ENCODE measurements at places on chromosomes 12 and 14. TPM values are rescaled to one million over a fixed set of nuclear protein-coding genes. Genes with fewer than 3 reads are reported as not detected.

FITM1 gene
- not detected for total RNA-seq

TSHR gene
- not detected for total RNA-seq

LRRC10 gene
- not detected for total RNA-seq

FAM186B gene
- not detected for total RNA-seq

SERPINA6 gene
- not detected for total RNA-seq

KRT77 gene
- 2.5 TPM for total RNA-seq

GPD1 gene
- total RNA-seq: 65.3 TPM

GPRC5A gene
- 26.8 TPM for total RNA-seq

- H3K4me3 ChIP-seq: no peak overlapping the region
- no peak overlapping the region for H3K27ac ChIP-seq
- H3K4me1 ChIP-seq: no peaks in the 10 kb centered on the region
- H3K36me3 ChIP-seq: no peaks in the 10 kb centered on the region
- no peak for DNase-seq
These were observed 10.4 kb upstream of the DCD start for GRCh38 chr12:54658306-54659264.

- H3K4me3 ChIP-seq: no peak overlapping the region
- DNase-seq: no peak
- no peaks in the 10 kb centered on the region for H3K27me3 ChIP-seq
- H3K36me3 ChIP-seq: no peaks in the 10 kb centered on the region
- no peaks in the 10 kb centered on the region for H3K4me1 ChIP-seq
- H3K27ac ChIP-seq: no peak overlapping the region
These were observed 382.4 kb downstream of the APAF1 start for GRCh38 chr12:99027461-99027860.

DNA sequence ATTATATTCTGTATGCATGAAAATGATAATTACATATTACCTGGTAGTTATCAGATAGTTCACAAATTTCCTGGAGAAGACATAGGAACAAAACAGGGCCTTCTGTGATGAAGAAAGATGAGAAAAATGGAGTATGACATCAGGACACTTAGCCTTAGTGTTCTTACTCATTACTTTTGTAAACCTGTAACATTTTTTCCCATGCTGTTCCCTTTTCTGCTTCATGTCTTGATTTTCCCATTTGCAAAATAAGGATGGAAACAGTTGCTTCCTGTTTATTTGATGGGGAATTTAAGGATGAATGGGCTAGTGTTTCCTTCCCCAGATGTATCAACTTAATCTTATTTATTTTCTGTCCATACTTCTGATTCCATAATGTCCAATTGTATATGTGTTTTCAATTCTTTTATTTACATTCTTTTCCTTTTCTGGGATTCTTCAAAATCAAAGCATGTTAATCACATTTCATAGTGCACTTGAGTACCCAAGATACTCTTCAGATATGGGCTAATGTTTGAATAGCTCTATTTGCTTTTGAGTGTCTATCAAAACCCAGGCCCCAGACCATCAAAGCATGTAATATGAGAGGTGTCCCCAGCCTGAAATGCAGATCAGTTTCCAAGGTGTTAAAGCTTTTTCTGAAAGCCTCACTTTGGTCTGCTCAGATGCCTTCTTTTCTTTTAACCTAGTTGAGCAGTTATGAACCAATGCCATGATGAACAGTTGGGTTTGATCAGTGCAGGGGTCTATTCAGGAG, 260.5 kb downstream of the RAD51B start:
- H3K27ac ChIP-seq: no peak overlapping the region
- no peak overlapping the region for H3K4me3 ChIP-seq
- peaks cover 10% of the 10 kb centered on the region for H3K4me1 ChIP-seq
- H3K36me3 ChIP-seq: no peaks in the 10 kb centered on the region
- H3K27me3 ChIP-seq: no peaks in the 10 kb centered on the region
- DNase-seq: no peak

DNA sequence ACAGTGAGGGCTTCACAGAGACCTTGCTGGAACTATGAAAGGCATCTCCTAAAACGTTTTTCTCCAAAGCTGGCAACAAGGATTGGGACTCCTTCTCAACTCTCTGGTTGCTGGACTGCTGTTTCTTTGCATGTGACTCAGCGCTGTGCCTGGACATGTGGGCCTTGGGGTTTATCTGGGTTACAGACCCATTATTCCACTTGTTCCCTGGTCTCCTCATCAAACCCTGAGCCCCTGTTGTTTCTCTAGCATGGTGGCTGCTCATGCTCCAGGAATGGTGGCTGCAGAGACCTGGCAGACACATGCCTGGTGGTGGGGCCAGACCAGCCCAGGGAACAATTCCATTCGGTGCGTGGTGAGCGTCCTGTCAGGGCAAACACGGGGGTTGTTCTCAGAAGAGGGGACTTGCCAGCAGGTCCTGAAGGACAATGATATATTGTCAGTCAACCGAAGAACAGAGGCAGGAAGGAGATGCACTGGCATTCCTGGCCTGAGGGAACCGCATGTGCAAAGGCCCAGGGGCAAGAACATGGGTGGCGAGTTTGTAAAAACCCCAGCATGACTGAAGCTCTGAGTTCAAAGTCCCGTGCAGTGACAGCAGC, 320.1 kb upstream of the RTL1 start:
- H3K27me3 ChIP-seq: no peaks in the 10 kb centered on the region
- no peak overlapping the region for H3K4me3 ChIP-seq
- peaks cover 6% of the 10 kb centered on the region for H3K4me1 ChIP-seq
- peak; percentile 72 for DNase-seq

- H3K36me3 ChIP-seq: no peaks in the 10 kb centered on the region
- no peak overlapping the region for H3K27ac ChIP-seq
- H3K4me1 ChIP-seq: peaks cover 8% of the 10 kb centered on the region
- no peaks in the 10 kb centered on the region for H3K27me3 ChIP-seq
- no peak for DNase-seq
These were observed 1316.3 kb downstream of the TMEM121 start for GRCh38 chr14:106842687-106843086.

DNA sequence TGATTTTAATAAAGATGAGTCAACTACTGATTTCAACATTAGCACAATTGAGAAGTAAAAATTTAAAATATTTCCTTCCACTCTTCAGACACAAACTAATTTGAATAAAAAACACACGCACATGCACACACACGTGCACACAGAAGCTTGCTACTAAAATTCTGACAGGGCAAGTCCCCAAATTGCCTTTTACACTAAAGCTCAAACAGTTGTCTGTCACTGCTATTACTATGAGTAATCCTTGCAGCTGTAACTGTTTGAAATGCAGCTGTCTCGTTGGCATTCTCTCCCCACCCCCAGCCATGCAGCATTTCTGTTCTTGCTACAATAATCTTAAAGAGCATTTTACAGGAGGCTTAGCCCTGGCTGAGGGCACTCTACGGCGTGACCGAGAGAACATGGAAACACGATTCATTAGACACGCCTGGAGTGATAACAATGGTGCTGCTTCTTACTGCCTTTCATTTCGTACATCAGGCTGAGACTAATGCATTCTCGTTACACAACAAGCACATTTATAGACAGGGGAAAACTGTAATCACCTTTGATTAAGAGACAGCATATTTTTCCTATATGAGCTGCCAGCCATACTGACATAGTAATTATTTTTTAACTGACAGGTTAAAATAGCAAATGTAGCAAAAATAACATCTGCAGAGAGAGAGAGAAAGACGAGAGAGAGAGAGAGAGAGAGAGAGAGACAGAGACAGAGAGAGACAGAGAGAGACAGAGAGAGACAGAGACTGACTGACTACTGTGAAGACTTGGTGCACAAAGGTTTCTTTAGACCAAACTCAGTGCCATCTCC, 153.8 kb downstream of the MED13L start:
- no peak overlapping the region for H3K4me3 ChIP-seq
- DNase-seq: no peak
- H3K36me3 ChIP-seq: no peaks in the 10 kb centered on the region

DNA sequence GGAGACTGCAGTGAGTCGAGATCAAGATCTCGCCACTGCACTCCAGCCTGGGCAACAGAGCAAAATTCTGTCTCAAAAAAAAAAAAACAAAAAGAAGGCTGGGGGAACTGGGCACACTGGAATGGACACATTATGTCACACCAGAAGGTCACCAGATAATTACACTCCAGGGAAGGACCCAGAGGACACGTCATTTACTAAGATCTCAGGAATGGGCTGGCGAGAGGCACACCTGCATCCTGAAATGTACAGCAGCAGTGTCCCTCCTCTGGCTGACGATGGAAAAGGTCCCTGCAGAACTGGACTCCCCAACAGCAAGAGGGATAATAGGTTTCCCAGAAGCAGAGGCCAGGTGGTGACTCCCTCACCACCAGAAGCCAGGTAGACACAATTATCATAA, 243.5 kb downstream of the BCL11B start:
- DNase-seq: no peak
- no peaks in the 10 kb centered on the region for H3K27me3 ChIP-seq
- H3K4me1 ChIP-seq: no peaks in the 10 kb centered on the region
- no peaks in the 10 kb centered on the region for H3K36me3 ChIP-seq
- no peak overlapping the region for H3K4me3 ChIP-seq
- no peak overlapping the region for H3K27ac ChIP-seq

DNA sequence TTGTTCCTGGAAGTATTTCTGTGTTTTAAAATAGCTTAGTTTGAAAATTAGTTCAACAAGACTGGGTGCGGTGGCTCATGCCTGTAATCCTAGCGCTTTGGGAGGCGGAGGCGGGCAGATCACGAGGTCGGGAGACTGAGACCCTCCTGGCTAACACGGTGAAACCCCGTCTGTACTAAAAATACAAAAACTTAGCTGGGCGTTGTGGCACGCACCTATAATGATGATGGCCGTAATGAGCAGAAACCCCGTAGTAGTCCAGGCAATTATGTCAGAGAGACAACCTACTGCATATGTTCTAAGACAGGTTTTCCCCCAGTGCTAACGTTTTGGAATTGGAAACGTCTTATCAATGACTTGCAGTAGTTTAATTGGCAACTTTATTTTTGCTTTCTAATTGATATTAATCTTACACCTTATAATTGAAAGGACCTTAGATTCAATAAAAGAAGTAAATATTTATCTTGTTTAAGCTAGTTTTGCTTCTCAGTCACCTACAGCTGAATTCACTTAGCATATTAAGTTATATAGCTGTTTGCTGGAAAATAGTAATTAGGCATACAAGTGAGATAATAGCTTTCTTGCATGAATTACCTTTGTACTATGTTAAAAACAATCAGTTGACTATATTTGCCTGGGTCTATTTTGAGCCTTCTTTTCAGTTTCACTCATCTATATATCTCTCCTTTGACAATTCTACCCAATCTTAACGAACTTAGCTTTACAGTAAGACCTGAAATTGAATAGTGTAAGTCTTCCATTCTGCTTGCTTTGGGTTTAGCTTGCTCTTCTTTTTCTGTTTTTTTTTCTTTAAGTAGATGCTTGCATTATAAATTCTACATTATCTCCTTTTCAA, 15.6 kb downstream of the CLECL1 start:
- no peak for DNase-seq
- H3K4me1 ChIP-seq: peaks cover 10% of the 10 kb centered on the region
- H3K4me3 ChIP-seq: no peak overlapping the region
- no peaks in the 10 kb centered on the region for H3K27me3 ChIP-seq

DNA sequence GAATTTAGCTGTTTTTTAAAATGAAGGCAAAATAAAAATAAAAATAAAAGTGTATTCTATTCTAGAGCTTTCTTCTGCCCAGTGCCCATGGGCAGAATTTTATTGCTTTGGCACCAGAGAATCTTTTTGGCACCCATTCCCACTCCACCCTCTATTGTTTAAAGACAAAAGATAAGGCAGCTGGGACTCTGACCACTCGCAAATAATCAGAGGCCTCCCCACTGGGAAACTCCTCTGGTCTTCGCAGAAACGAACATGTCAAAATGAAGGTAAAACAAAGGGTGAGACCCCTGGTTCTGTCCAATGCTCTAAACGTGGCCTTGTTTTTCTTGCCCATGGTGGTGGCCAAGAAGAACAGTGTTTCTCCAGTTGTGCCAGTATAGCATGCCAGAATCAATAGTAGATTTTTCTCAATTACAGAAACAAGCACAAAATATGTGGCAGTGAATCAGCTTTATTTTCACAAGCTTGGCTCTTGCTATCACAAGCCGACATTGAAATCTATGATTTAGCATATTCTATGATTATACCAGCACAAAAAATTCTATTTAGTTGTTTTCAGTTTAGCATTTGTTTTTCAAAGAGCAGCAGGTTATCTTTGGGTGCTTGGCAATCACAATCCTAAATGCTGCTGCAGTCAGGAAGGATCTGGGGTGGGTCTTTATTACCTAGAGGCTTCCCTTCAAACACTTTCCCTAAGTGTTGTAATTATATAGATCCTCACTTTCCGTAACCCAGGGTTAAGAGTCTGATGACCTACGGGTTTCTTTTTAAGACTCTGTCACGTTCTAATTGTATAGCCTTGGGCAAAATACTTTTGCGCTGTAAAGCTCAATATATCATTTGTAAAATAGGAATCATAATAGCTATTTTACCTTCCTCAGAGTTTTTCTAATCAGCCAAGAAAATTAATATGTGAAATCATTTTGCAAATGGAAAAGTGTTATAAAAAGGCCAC, 50.5 kb downstream of the KITLG start:
- H3K4me3 ChIP-seq: peak overlapping the region; percentile 5
- no peaks in the 10 kb centered on the region for H3K27me3 ChIP-seq
- H3K27ac ChIP-seq: peak overlapping the region; percentile 25
- H3K36me3 ChIP-seq: no peaks in the 10 kb centered on the region

GRCh38 chr12:85350356-85350755, 70.3 kb downstream of the ALX1 start:
- no peaks in the 10 kb centered on the region for H3K27me3 ChIP-seq
- H3K36me3 ChIP-seq: no peaks in the 10 kb centered on the region
- no peaks in the 10 kb centered on the region for H3K4me1 ChIP-seq
- no peak overlapping the region for H3K4me3 ChIP-seq
- DNase-seq: no peak
- no peak overlapping the region for H3K27ac ChIP-seq

- no peak overlapping the region for H3K4me3 ChIP-seq
These were observed 175.4 kb upstream of the LHX5 start for GRCh38 chr12:113647048-113647447.

DNA sequence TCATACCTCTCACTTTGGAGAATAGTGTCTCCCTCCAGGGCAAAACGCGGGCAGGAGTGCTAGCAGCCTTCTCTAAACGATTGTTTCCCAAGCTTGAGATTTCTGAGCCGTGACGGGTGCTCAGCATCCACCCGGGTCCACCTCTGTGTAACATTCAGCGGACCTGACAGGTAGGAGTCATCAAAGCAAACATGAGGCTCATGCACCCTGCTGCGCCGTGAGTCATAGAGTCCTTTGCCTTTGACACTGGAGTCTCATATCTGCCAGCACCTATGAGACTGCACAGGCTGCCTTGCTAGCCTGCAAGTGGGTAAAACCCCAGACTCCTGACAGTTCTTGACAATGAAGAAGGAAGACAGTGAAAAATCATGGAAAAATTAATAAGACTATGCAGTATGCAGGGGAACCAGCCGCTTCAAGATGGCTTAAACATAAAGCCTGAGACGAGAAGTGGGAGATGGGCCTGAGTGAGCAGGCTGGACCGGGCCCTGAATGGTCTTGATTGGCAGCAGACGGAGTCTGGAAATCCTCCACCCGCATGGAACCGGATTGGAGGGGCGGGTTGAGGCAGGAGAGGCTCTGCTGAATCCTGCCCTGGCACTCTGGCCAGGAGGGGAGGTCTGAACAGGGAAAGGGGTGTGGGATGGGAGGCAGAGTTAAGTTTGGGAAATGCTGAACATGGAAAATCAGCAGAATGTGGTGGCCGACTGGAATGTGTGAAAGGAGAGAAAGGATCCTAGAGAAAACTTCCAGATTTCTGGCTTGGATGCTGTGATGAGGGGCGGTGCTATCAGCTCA, 54.2 kb downstream of the LGMN start:
- H3K27ac ChIP-seq: no peak overlapping the region
- H3K4me1 ChIP-seq: peaks cover 18% of the 10 kb centered on the region
- no peak for DNase-seq
- H3K4me3 ChIP-seq: no peak overlapping the region
- H3K36me3 ChIP-seq: no peaks in the 10 kb centered on the region
- no peaks in the 10 kb centered on the region for H3K27me3 ChIP-seq

Measured in vagina (tissue), 2 donors.